SK-N-SH (cell line): ENCODE measurements at places on chromosomes 3 and 15. TPM values are rescaled to one million over a fixed set of nuclear protein-coding genes. Genes with fewer than 3 reads are reported as not detected.

DNA sequence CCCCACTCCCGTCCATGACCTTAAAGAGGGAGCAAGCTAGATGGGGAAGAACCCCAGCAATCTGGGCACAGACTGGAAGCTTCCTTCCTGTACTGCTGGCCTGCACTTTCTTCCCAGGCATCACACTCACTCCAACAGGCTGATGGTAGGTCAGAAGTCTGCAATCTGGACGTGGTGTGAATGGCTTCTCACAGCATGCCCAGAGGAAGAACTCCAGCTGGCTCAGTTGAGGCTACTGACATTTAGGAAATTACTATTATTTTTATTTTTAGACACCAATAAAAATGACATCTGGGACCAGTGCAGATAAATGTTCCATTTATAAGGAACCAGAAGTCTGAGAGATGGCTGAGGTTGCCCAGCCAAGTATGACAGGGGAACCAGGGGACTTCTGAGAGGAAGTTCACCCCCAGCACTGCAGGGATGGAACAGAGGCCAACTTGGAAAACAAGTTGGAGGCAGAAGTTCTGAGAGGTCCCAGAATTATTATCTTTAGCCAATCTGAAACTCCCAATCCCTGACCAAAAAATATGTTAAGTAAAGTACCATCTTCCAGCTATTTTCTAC, 163.8 kb upstream of the CTNNB1 start:
- H3K36me3 ChIP-seq = no peaks in the 10 kb centered on the region
- no peak for DNase-seq
- H3K4me3 ChIP-seq = no peak overlapping the region
- no peaks in the 10 kb centered on the region for H3K27me3 ChIP-seq

The LNP1 gene
- polyA plus RNA-seq = 2.3 and 2.5 TPM in 2 replicates

DNA sequence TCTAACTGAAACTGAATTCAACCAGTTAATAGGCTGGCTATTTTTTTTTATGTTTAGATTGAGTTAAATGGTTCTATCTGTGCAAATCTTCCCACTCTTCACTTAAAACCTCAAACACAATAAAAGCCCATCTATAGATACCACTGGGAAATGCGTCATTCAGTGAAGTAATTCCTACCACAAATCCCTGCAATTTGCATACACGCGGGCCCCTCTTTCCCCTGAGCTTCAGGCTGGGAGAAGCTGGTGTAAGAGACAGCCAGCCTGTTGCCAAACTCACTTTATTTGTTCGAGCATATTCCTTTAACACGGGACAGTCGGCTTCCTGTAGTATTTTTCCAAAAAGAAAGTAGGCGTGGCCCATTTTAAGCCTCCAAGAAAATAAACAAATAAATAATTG, 26.0 kb upstream of the MCTP2 start:
- H3K4me3 ChIP-seq = no peak overlapping the region
- no peaks in the 10 kb centered on the region for H3K36me3 ChIP-seq
- no peak overlapping the region for H3K27ac ChIP-seq

The CCR1 gene
- not detected in 2 replicates for polyA plus RNA-seq

The CMTM8 gene
- 7.9 and 9.7 TPM in 2 replicates for polyA plus RNA-seq
